ENCODE measurements at places on chromosomes 7 and 10. TPM values are rescaled to one million over a fixed set of nuclear protein-coding genes. Genes with fewer than 3 reads are reported as not detected.

Gene PNLIPRP1
- not detected for total RNA-seq

Gene PDZD7
- total RNA-seq, result 1.4 TPM

- DNase-seq, result peak; percentile 62
These were observed 34.6 kb upstream of the TPST1 start for GRCh38 chr7:66170309-66171231.

DNA sequence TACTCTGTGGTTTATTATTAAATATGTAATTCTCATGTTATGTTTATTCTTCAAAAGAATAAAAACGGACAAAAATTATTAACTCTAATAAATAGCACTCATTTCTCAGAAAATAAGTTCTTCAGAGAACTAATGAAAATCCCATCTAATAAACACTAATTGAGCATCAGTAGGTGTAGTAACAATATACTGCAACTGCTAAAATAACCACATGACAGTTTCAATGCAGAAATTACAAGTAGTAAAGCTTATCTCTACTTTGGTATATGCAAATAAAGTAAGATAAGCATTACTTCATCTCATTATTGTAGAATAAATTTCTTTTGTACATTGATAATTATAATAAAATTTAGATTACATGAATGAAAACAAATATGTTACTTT lies 56.4 kb upstream of the DKK1 start:
- DNase-seq, result no peak

- no peak for DNase-seq
These were observed 5.6 kb downstream of the IL6 start for GRCh38 chr7:22732556-22733126.

DNA sequence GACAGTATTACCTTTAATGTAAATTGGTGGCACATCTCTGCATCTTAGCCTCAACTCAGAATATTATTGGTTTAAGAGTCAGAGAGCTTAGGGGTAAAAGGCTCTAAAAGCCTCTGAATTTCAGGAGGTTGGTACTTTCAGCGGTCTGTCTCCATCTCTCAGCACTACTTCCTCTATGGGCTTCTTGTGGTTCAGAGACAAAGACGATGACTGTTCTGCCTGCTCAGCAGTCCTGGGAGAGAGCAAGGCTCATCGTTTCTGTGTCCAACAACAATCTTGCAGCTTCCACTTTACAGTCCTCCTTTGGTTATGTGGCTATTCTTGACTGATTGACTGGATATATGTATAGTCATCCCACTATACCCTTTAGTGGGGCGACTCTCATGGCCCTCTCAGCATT lies 394.7 kb downstream of the AUTS2 start:
- DNase-seq, result no peak
